Fibroblast of pulmonary artery (primary cell): ENCODE measurements at places on chromosomes 7 and 10.

- no peak for DNase-seq
Measured at GRCh38 chr7:89845952-89846351, 308.3 kb upstream of the STEAP1 start.

DNA sequence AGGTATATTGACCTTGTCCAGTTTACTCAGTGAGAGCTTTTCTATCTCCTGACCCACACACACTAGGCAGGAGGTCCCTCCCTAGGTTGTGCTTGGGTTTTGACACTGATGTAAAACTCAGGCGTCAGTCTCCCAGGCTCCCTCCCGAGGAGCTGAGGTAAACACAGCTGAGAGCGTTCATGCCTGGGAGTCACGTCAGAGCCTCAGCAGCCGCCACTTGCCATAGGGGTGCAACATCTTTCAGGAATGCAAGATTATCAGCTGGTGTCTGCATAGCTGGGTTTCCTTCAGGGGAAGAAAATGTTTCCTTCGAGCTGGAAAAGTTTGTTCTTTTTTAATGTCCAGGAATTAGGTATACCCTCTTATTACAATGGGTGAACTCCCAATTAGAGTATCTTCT, 70.6 kb downstream of the FGFR2 start:
- DNase-seq = no peak

DNA sequence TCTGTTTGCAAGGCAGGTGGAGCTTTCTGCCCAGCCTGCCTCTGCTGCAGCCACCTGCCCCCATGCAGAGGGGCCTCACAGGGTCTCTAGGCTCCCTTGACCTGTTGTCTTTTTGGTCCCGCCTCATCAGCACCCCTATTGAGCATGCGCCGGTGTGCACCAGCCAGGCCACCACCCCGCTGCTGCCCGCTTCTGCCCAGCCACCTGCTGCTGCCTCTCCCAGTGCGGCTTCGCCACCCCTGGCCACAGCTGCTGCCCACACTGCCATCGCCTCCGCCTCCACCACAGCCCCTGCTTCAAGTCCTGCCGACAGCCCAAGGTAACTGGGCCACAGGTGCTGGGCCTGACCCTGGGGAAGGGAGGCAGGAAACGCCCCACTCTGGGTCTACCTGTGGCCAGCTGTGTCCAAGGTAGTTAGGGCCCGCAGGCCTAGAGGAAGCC, 38.1 kb downstream of the LDB3 start:
- DNase-seq = no peak

DNA sequence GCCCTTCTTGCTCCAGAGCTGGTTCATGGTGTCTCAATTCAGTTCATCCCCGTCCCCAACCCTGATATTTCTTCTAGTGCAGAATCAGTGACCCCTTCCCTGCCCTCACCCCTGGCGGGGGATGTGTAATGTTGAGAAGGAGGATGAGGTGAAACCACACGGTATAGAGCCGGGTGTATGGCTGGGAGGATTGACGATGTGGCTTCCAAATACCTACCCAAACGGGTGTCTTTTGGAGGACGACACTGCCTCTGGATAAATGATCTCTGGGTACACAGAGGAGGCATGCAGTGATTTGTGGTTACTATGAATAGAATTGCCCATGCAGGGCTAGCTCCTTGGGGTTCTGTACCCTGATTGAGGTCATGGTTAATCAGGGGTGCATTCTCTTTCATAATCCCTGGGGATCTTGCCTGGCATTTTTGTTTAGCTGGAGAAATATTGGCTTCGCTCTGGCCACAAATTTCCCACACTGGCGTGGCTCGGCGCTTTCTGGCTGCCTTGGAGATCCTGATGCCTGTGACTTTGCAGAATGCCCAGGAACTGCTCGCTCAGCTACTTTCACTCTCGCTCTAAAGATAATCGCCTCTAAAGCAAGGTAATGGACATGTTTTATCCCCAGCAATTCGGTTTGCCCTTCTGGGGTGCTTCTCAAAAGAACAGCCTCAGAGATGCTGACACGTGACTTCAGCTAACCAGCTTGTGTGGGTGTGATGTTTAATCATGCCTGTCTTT, 89.2 kb downstream of the RBM20 start:
- no peak for DNase-seq

DNA sequence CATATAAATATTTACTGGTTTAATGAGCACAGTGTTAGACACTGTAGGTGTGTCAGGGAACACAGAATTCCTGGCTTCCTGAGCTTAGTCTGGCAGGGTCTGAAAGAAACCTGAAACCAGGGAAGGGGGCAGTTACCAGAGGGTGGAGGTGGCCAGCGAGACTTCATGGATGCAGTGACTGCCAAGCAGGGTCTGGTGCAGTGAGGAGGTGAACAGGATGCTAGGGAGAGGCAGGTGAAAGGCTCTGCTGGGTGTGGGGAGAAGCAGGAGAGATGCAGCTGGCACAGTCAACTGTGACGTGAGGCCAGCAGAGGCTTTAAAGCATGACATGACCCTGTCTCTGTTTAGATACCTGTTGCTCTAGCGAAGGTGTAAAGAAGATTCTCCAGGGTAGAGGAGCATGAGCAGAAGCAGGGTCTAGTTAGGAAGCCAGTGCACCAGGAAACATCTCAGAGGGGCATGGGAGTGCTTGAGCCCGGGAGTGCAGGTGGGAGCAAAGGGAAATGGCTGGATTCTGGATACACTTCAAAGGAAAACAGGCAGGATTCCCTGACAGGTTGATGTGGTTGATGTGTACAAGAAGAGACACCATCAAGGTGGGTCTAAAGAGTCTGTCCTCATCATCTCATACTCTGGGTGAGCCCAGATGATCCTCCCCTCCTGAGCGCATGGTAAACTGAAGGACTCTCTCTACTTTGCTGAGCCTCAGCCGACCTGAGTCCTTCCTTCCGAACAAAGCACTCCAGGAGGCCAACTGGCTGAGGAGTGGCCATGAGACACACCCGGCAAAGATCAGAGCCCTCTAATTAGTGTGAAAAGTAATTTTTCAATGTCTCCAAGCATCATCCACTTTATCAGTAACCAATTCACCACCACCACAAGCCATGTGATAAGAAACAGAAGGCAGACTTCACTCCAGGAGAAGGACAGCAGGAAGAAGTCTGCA, 186.8 kb downstream of the COBL start:
- no peak for DNase-seq

DNA sequence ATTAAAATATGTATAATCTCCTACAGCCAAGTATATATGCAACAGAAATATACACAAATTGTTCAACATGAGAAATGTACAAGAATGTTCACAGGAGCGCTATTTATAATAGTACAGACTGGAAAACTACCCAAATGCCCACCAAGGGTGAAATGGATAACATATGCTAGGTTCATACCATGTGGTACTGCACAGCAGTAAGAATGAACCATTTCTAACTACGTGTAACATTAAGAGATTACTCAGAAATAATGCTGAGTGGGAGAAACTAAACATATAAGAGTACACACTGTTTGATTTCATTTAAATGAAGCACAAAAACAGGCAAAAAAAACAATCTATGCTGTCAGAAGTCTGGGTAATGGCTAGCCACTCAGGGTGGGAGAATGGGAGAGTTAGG, 45.8 kb downstream of the RNLS start:
- no peak for DNase-seq

DNA sequence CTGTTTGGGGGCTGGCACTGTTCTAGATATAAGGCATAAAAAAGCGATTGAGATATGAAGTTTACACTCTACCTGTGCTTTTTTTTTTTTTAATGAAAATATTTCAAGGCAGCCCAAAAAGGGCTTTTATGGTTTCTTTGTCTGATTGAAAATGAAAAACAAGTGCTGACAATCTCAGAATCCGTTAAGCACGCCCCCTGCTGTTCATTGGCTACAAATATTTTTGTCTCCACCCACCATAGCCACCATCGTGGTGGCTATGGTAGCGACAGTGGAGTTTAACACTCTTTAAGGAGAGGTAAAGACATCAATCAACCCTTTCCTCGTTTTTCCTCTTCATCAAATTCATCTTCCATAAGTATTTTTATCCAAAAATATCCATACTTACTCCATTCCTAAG, 94.2 kb downstream of the CD36 start:
- no peak for DNase-seq

GRCh38 chr7:128914566-128915151, 4.2 kb upstream of the KCP start:
- no peak for DNase-seq

DNA sequence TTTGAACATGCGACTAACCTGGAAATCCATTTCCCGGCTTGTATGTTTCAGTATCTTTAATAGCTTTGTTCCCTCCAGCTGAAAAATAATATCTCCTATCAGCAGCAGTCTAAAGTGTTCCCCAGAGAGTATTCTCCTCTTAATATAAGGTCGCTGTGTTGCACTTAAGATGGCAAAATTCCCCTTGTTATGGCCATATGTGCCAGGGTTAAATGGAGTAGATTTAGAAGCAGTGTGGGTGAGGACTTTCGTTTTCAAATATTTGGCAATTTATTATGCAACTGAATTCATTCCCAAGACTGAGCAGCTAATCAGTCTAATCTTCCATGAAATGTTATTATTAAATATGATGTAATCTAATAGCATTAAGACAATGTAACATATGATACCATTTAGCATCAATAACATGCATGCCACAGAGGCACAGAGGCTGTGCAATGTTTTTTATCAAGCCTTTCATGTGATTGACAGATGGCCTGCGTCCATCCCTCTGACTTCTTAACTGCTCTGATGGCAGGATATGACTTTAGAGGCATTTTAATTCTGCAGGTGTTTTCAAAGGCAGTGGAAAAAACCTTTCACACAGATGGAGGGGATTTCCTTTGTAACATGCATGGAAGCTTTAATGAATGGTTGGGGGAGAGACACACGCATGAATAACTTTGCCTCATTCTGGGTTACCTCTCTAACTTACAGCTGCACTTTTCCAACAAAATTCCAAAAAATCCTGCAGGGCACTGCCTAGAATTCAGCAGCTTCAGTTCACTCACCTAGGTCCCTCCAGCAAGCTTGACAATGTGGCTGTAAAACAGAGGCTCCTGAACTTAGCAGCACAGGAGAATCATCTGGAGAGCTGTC, 55.1 kb upstream of the ZPBP start:
- no peak for DNase-seq

GRCh38 chr7:25260862-25261494, 32.7 kb upstream of the NPVF start:
- peak; percentile 67 for DNase-seq

- no peak for DNase-seq
Measured at GRCh38 chr7:50974240-50974639, 191.5 kb upstream of the GRB10 start.
